Activated CD4-positive, alpha-beta T cell treated with anti-CD3 and anti-CD28 coated beads, Interleukin-2, amount 50 U/mL, for 24 hours (primary cell): ENCODE measurements at places on chromosomes 2 and 18.

GRCh38 chr18:22052405-22053105, 116.8 kb upstream of the GATA6 start:
- no peak for DNase-seq

- DNase-seq = no peak
Observed at GRCh38 chr2:3208179-3208578, 169.4 kb downstream of the EIPR1 start.

GRCh38 chr2:10535703-10536102, 87.6 kb upstream of the ODC1 start:
- DNase-seq = no peak

DNA sequence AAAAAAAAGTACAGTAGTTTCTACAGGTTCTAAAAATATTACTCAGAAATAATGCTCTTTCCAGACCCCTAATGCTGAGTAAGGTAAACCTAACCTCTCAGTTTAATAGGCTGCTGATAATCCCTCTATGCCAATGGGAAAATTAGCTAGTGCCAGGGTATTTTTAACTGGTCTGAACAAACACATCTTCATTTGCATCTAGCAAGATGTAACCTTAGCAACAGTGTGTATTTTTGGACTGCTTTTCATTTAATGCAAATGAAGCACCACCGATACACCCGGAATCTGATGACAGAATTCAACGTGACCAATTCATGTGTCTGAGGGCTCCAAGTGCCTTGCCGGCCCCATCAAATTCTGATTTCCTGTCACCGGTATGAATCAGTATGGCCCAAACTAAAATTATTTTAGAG, 47.4 kb upstream of the CYRIA start:
- DNase-seq = no peak

DNA sequence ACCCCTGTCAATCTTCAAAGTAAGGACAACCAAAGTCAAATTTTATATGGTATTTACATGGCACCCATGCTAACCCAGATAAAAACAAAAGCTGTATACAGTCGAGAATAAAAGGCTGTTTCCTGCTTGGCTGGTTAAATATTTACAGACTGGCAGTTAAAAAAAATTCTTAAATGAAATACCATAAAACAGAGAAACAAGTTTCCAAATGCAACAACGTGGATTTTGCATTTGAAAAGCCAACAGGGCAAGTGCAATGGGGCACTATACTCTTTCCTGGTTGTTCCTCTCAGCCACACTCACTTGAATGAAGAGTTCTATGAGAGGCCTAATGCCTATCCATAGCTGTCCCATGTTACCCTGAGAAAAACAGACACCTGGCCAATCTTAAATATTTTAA, 6.1 kb upstream of the NR4A2 start:
- no peak for DNase-seq

- DNase-seq = no peak
Observed at GRCh38 chr2:38701542-38701941, 35.6 kb downstream of the GALM start.

- no peak for DNase-seq
Observed at GRCh38 chr18:74110149-74110548, 37.5 kb downstream of the FBXO15 start.

DNA sequence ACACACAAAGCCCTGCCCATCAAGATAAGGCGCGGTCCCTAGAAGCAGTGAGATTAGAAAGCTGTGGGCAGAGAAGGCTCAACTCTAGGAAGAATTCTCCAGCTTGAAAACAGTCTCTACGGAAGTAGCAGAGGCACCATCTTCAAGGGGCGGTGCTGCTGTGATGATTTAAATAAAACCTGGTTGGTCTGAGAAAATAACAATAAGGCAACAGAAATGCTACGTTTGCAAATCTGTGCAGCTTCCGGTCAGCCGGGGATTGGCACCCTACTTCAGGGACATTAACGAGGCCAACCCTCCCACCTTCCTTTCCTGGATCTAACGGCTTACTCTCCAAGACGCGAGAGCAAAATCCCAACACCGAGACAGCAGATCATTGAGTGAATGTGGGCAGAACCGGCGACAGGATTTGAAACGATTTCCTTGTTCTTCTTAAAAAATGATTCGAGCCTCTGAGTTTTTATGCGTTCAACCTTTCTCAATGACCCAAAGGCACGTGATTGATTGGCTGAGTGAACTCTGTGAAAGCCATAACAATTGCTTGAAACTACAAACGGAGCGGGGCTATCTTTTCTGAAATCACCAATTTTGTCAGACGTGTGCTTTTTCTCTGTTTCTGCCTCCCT, 93.7 kb upstream of the ZNF516 start:
- DNase-seq = no peak

GRCh38 chr2:174004905-174005605, 39.9 kb upstream of the SP3 start:
- no peak for DNase-seq

GRCh38 chr2:57674743-57675142, 371.9 kb upstream of the VRK2 start:
- no peak for DNase-seq

- no peak for DNase-seq
Observed at GRCh38 chr2:149330127-149331022, at the start of gene LYPD6. TSS of gene LYPD6 (plus strand) at chr2:149330587. CDS start at chr2:149437709, 107,122 bp downstream.
